ENCODE measurements at places on chromosomes 5 and 9. TPM values are rescaled to one million over a fixed set of nuclear protein-coding genes. Genes with fewer than 3 reads are reported as not detected.

DNA sequence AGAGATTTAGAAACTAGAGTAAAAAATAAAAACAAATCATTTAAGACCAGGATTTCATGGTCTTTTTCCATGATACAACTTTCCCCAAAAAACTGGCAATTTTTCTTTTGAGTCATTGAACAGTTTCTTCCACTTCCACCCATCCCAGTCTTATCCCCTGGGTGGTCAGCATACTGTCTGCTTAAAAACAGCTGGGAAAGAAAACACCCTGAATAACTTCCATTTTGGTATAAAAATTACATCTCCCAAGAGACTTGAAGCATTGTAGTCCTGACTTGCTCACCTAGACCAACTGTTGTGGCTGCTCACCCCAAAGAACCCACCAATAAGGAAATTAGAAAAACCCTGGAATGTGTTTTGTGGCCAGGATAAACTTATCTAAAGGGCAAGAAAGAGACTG is 731.3 kb downstream of the NR2F1-AS1 start:
- H3K27me3 ChIP-seq = no peaks in the 10 kb centered on the region
- no peaks in the 10 kb centered on the region for H3K4me1 ChIP-seq
- H3K36me3 ChIP-seq = no peaks in the 10 kb centered on the region
- H3K27ac ChIP-seq = no peak overlapping the region

DNA sequence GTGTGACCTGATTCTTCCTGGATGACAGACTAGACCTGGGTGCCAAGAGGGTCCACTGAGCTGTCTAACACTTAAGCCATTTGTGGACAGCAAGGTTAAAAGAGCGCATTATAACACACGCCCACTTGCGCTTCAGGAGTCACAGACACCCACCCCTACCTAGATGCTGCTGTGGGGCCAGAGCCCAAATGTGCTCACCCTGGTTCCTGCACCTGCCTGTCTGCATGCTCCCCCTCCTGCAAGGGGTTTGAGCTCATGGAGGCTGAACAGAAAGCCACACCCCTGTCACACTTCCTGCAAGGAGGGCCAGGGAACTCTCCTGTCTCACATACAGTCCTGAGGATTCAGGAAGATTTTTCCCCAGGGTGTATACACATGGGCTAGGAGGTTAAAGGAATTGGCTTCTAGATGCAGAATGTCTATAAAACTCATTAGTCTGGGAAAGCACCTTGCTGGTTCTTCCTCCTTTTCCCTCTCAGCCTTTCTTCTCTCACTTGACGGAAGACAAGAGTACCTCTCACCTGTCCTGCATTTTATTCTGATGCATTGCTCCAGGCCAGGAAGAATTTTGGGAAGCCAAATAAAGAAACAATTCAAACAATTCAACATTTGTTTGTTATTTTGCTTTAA is 87.4 kb upstream of the LHFPL2 start:
- no peak overlapping the region for H3K27ac ChIP-seq
- no peak overlapping the region for H3K4me3 ChIP-seq

GRCh38 chr9:137077010-137077747 is at the start of gene UAP1L1:
Gene UAP1L1 (plus strand): TSS chr9:137077517. CDS start chr9:137077533, 16 bp downstream.
- peaks cover 30% of the 10 kb centered on the region for H3K36me3 ChIP-seq
- no peaks in the 10 kb centered on the region for H3K27me3 ChIP-seq
- H3K4me1 ChIP-seq = no peaks in the 10 kb centered on the region

- no peak overlapping the region for H3K27ac ChIP-seq
- no peak for DNase-seq
- no peaks in the 10 kb centered on the region for H3K4me1 ChIP-seq
- no peaks in the 10 kb centered on the region for H3K36me3 ChIP-seq
- H3K27me3 ChIP-seq = no peaks in the 10 kb centered on the region
Measured at GRCh38 chr5:111447822-111448221, 64.5 kb downstream of the STARD4 start.

GRCh38 chr5:134803821-134804220 is 41.9 kb upstream of the C5orf24 start:
- no peaks in the 10 kb centered on the region for H3K27me3 ChIP-seq
- no peak overlapping the region for H3K4me3 ChIP-seq
- no peaks in the 10 kb centered on the region for H3K4me1 ChIP-seq
- no peak for DNase-seq

DNA sequence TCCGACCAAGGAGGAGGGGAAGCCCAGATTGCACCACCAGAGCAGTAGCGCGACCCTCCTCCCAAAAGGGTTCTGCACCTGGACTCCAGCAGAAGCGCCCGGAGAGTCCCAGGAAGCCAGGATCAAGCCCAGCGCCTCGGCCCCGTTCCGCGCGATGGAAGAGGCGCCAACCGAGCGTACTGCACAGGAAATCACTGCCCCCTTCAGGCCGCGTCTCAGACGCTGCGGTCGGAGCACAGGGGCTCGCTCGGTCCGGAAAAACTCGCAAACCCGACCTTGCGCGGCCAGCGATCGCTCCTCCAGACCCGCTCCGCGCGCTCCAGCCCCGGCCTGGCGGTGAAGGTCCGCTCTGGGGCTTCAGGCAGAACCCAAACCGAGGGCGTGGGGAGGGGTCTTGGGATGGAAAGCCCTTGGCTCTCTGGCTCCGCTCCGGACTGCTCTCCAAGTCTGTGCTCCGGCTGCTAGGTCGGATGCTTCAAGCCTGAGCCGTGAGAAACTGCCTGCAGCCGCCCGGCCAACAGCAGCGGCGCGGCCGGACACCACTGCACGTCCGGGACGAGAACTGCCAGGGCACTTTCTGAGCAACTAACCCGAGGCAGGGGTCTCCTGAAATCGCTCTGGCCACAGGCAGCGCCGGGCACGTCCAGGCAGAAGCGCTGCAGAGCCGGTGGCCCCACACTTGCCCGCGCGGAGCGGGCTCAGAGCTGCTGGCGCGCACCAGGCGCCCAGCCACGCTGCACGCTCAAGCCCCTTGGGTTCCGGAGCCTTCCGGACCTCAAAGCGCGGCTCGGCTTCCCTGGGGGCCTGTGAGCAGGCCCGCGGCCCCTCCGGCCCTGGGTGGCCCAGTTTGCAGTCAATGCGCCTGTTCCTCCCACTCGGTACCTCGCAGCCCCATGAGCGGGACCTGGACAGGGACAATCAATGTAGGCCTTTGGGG is 1.3 kb downstream of the GABBR2 start:
- H3K4me1 ChIP-seq = no peaks in the 10 kb centered on the region
- no peak for DNase-seq
- H3K4me3 ChIP-seq = no peak overlapping the region
- no peaks in the 10 kb centered on the region for H3K36me3 ChIP-seq

DNA sequence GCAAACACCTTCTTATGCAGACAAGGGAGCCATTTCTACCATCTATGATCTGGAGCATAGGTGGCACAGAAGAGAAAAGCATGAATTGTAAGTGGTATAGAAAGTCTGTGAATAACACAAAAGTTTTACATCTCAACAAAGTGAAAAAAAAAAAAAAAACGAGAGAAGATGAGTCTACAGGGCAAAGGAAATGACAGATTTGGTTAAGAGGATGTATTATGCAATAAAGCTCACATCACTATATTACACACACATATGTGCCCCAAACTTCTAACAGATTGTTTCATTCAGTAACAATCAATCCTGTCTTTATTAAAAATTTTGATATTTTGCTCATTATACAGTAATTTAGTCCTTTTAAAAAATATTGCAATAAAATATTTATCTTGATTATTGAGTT is 49.8 kb downstream of the CERT1 start:
- H3K4me3 ChIP-seq = no peak overlapping the region
- H3K36me3 ChIP-seq = no peaks in the 10 kb centered on the region
- H3K27me3 ChIP-seq = no peaks in the 10 kb centered on the region
- DNase-seq = no peak

DNA sequence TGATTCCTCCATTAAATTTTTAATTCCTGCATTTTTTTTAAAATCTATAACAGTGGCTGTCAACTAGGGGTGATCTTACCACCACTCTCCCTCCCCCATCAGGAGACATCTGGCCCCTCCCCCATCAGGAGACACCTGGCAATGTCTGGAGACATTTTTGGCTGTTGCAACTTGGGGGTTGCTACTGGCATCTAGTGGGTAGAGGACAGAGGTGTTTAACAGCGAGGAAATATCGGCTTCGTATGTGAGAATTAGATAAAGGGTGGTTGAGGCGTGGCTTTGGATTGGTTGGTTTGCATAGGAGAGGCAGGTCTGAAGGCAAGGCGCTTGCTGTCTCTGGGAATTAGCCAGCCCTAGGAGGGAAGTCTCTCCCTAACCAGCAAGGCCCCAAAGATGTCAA is 10.5 kb downstream of the CDHR2 start:
- H3K4me1 ChIP-seq = no peaks in the 10 kb centered on the region
- DNase-seq = no peak
- H3K36me3 ChIP-seq = no peaks in the 10 kb centered on the region
- H3K4me3 ChIP-seq = no peak overlapping the region

DNA sequence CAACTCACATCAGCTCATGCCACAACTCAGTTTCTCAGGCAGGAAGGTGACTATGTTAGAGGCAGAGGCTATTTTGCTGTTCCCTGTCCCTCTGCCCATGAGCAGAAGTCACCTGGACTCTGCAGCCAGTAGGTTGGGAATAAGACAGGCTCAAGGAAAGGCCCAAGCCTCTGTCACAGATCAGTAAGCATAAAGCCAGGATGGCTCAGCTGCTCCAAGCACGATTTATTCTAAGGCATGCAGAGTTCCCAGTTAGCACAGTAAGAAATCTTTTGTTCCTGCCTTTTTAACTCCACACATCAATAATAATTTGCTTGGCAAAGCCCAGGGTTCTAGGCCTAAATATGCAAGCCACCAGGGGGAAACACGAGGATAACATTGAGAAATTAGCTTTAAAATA is 249.0 kb upstream of the ADRA1B start:
- no peak for DNase-seq
- no peak overlapping the region for H3K27ac ChIP-seq
- no peaks in the 10 kb centered on the region for H3K27me3 ChIP-seq
- H3K4me1 ChIP-seq = no peaks in the 10 kb centered on the region

GRCh38 chr5:110851357-110851756 is 112.5 kb downstream of the SLC25A46 start:
- H3K4me1 ChIP-seq = no peaks in the 10 kb centered on the region
- H3K36me3 ChIP-seq = no peaks in the 10 kb centered on the region
- H3K27me3 ChIP-seq = no peaks in the 10 kb centered on the region
- H3K4me3 ChIP-seq = no peak overlapping the region
- no peak for DNase-seq

GRCh38 chr5:96344678-96345577 is 88.1 kb downstream of the PCSK1 start:
- no peaks in the 10 kb centered on the region for H3K36me3 ChIP-seq
- DNase-seq = no peak
- H3K27me3 ChIP-seq = no peaks in the 10 kb centered on the region
- no peak overlapping the region for H3K4me3 ChIP-seq
- no peak overlapping the region for H3K27ac ChIP-seq

- peaks cover 55% of the 10 kb centered on the region for H3K36me3 ChIP-seq
- H3K27me3 ChIP-seq = no peaks in the 10 kb centered on the region
- no peaks in the 10 kb centered on the region for H3K4me1 ChIP-seq
- H3K4me3 ChIP-seq = no peak overlapping the region
- no peak for DNase-seq
Measured at GRCh38 chr9:137760426-137760825, 117.2 kb upstream of the CACNA1B start.

- peaks cover 7% of the 10 kb centered on the region for H3K4me1 ChIP-seq
- no peaks in the 10 kb centered on the region for H3K27me3 ChIP-seq
- no peak overlapping the region for H3K4me3 ChIP-seq
- no peak overlapping the region for H3K27ac ChIP-seq
- no peaks in the 10 kb centered on the region for H3K36me3 ChIP-seq
- no peak for DNase-seq
Measured at GRCh38 chr9:124495126-124496074, 11.8 kb downstream of the NR5A1 start.

- no peaks in the 10 kb centered on the region for H3K36me3 ChIP-seq
- no peak for DNase-seq
- no peak overlapping the region for H3K4me3 ChIP-seq
- no peaks in the 10 kb centered on the region for H3K27me3 ChIP-seq
- no peaks in the 10 kb centered on the region for H3K4me1 ChIP-seq
- H3K27ac ChIP-seq = no peak overlapping the region
Measured at GRCh38 chr5:91499943-91500531, 116.9 kb upstream of the ARRDC3 start.

GRCh38 chr5:22844155-22844554 is 9.0 kb downstream of the CDH12 start:
- no peak overlapping the region for H3K4me3 ChIP-seq
- H3K36me3 ChIP-seq = no peaks in the 10 kb centered on the region
- no peak overlapping the region for H3K27ac ChIP-seq
- no peak for DNase-seq
- H3K4me1 ChIP-seq = no peaks in the 10 kb centered on the region

DNA sequence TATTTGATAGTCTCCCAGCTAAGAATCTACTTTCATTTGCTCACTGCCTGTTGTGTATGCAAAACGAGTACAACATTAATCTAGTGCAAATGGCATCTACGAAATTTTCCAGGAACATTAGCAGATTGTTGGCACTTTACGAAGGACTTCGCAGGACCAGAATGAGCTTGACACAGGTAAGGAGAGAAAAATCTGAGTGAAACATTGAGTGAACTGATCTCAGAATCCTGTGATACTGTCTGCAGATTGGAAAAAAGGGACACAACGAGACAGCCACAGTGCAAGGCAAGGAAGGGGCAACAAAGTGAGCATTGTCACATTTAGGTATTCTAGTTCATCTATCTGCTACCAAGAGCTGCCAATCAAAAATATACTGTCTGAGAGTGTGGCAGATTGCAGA is 350.5 kb downstream of the ZNF608 start:
- DNase-seq = no peak

DNA sequence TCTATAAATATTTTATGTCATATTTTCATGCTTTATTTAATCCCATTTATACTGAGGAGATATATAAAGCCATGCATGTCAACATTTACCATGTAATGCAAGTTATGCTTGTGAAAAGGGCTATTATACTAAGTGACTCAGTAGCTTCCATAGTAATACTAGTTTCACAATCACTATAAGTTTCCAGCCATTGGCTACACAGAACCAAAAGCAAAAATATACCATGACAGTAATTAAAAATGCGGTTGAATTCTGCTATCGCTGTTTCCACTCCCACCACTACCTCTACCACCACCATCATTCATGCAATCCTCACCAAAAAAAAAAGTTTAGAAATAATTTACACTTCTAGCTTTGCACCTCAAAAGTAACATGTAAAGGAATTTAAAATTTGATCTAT is 60.2 kb downstream of the MLLT3 start:
- no peaks in the 10 kb centered on the region for H3K4me1 ChIP-seq
- H3K4me3 ChIP-seq = no peak overlapping the region
- no peaks in the 10 kb centered on the region for H3K27me3 ChIP-seq
- DNase-seq = no peak

FOXI1 gene
- total RNA-seq = not detected

PCDHB4 gene
- 2.6 TPM for total RNA-seq

PCDHB12 gene
- total RNA-seq = 2.3 TPM

PAPPA gene
- 5.7 TPM for total RNA-seq

SHISAL2B gene
- total RNA-seq = not detected

CCNJL gene
- total RNA-seq = 5.5 TPM

TRIP13 gene
- total RNA-seq = 0.20 TPM

DCTN4 gene
- 34.6 TPM for total RNA-seq

CDH9 gene
- not detected for total RNA-seq

LCN12 gene
- total RNA-seq = 11.3 TPM
